ENCODE measurements at places on chromosomes 7 and 10.

GRCh38 chr10:96622013-96622787 lies 35.4 kb upstream of the TM9SF3 start:
- DNase-seq: no peak

GRCh38 chr7:38942431-38943051 lies 33.5 kb upstream of the VPS41 start:
- no peak for DNase-seq

GRCh38 chr7:2604608-2605174 lies 27.1 kb upstream of the TTYH3 start:
- no peak for DNase-seq

- no peak for DNase-seq
Observed at GRCh38 chr10:79472951-79473350, 27.5 kb upstream of the ZCCHC24 start.

DNA sequence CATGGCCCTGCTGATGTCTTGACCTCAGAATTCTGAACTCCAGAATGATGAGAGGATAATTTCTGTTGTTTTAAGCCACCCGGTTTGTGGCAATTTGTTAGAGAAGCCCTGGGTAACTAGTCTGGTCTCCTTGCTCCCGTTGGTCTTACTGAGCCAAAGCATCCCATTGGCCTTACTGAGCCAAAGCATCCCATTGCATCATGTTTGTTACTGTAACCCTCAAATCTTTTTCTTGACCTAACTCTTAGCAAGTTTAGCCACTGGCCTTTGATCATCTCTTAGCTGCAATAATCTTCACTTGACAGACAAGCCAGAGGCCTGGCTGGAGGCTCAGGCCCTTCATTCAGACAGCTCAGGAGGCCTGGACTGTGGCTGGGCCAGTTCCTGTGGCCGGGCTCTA lies 21.8 kb downstream of the TBXAS1 start:
- no peak for DNase-seq

DNA sequence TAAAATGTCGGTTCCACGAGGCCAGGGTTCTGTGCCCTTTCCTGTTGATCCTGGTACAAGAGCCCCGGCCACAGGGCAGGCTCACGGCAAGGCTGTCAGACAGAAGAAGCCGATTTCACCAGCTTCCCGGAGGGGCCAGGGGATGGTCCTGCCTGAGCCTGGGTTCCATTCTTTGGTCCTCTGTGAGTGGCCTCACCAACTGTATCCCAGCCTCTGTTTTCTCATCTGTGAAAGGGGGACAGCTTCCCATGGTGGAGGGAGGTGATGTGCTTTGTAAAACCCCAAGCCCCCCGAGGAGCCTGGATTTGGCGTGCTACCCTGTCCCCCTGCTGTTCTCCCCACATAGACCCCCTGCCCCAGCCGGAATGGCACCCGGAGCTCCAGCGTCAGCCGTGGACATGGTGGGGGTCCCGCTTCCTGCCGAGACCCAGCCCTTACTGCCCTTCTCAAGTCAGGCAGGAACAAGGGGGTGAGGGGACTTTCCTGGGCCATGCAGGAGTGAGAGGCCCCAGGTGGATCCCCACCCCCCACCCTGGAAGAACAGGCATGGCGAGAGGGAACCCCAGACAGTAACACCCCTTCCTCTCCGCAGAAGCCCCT lies 28.3 kb upstream of the ELFN1 start:
- DNase-seq: no peak

GRCh38 chr7:124420367-124420766 lies 345.2 kb downstream of the GPR37 start:
- DNase-seq: no peak

DNA sequence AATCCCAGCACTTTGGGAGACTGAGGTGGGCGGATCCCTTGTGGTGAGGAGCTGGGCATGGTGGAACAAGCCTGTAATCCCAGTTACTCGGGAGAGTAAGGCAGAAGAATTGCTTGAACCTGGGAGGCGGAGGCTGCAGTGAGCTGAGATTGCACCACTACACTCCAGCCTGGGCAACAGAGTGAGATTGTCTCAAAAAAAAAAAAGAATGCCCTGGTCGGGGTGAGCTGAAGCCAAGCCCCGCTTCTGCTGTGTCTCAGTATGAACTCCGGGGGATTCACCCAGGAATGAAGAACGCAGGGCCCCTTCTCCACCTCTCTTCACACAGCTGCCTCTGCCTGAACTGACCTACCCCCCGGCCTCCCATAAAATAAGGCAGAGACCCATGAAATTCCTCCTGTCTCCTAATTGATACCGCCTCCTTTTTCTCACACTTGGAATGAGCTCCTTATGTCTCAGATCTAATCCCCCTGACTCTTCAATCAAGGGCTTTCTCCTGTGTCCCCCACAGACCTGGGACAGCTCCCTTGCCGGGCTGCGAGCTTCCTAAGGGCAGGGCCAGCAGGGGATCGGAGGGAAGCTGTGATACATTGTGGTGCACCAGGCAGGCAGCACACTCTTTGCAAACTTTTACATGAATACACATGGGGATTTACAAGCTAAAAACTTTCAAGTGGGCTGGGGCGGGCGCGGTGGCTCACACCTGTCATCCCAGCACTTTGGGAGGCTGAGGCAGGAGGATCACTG lies 911 bp upstream of the ZP3 start:
- DNase-seq: no peak

DNA sequence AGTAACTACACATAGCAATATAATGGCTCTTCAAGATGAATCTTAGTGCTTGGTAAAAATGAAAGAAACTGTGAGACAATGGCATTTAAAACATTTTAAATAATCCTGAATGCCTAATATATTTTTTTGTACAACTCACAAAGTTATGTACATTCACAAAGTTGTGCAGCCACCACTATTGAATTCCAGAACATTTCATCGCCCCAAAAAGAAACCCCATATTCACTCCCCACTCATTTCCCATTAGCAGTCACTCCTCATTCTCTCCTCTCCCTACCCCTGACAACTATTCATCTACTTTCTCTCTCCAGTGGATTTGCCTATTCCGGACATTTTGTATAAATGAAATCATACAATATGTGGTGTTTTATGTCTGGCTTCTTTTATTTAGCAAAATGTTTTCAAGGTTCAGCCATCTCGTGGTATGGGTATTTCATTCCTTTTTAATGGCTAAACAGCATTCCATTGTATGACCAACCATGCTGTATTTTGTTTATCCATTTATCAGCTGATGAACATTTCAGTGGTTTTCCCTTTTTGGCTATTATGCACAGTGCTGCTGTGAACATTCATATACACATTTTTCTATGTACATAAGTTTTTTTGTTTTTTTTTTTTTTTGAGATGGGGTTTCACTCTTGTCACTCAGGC lies 34.7 kb downstream of the ENTPD7 start:
- no peak for DNase-seq

GRCh38 chr7:35801392-35802101 lies 690 bp downstream of the SEPTIN7 start:
- DNase-seq: peak; percentile 54

DNA sequence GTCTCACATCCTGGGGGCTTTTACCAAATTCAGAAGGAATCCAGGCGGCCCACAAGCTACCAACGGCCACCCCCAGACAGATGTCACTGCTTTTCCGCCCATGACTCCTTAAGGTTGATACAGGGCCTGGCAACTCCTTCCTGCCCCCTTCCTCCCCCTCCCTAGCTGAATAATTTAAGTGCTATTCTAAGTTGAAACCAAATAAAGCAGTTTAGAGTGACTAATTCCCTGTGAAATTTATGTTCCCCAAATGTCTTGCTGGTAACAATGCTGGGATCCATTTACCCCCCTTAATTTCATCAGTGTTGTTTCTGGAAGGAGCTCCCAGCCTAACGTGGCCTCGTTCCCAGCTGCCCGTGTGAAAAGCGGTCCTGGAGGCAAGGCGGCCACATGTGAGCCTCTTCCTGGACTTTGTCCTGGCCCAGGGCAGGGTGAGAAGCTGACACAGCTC lies 109.6 kb downstream of the TMEM130 start:
- no peak for DNase-seq

GRCh38 chr10:103969436-103969835 lies 2.5 kb downstream of the SLK start:
- no peak for DNase-seq

GRCh38 chr10:66747451-66747850 lies 178.4 kb upstream of the LRRTM3 start:
- no peak for DNase-seq

DNA sequence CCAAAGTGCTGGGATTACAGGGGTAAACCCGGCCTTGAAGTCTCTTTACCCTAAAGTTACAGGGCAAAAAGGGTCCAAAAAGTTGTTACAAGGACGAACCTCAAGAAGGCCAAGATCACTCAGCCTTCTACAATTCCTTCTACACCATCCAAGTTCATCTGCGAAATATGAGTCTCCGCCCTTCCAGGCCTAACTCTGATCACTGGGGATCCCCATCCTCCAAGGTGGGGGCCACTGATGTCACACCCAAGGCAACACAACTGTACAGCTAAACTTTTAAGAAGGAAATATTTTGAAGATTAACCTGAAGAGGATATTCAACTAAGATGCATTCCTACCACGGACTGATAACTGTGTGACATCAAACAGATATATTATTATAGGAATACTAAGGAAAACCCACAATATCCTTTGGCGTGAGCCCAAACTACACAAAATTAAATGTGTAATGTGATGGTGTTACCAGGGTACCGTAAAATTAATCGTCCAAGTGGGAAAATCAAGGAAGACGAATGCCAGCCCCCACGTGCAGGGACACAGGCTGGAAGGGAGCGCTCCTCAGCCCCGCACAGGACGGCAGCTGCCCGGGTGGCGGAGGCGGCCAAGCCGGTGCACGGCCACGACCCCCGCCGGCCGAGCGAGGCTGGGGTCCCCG lies 1.0 kb downstream of the PAXIP1 start:
- DNase-seq: no peak

Measured in stimulated activated CD8-positive, alpha-beta memory T cell treated with anti-CD3 and anti-CD28 coated beads, Interleukin-15, amount 100 ng/mL, for 4 hours (primary cell).